ENCODE measurements at places on chromosomes 12 and 14. TPM values are rescaled to one million over a fixed set of nuclear protein-coding genes. Genes with fewer than 3 reads are reported as not detected.
A peak's percentile ranks its signal among the peaks of the same experiment; 100 is the strongest.

DNA sequence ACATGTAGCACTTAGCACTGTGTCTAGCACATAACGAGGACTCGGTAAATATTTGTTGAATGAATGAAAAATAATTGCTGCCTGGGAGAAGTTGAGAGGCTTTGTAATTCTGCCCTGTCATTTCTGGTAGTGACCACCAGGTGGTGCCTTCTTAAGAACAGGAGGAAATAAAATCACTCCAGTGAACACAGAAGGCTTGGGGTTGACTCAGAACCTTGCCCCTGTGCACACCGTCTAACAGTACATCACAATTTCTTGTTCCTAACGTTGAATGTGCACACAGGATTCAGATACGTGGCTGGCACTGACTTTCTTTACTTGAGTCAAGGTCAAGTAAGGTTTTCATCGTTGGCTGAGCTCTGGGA, 91.8 kb downstream of the RGS6 start:
- DNase-seq, result no peak

- DNase-seq, result no peak
These were observed 161.2 kb downstream of the RERGL start for GRCh38 chr12:17928708-17929366.

GRCh38 chr12:83220774-83221173, 534.1 kb downstream of the TMTC2 start:
- no peak for DNase-seq

DNA sequence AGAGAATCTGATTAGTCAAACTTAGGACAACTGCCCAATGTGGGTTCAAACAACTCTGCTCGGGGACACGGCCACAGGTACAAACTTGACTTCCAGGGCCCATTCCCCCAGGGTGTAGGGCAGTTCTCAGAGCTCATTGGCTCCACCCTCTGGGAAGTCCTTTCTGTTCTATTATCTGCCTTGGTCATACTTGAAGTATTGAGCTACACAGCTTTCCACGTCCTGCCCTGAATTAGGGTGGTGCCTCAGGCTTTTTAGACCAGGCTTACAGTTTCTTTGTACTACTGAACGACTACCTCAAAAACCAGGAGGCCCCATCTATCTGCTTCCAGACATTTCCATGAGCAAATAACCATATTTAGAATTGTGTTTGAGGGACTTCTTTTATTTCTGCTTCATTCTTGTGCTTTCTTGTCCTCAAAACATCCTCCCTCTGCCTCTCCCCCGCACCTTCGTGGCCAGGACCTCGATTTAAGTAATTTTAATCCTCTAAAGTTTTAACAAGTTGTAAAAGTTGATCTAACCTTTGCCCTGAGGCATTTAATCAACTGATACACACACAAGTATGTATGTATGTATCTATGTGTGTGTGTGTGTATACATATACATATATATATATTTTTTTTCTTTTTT, 281.7 kb upstream of the AMIGO2 start:
- DNase-seq, result no peak

- DNase-seq, result no peak
These were observed 15.6 kb downstream of the SMUG1 start for GRCh38 chr12:54173066-54173726.

DNA sequence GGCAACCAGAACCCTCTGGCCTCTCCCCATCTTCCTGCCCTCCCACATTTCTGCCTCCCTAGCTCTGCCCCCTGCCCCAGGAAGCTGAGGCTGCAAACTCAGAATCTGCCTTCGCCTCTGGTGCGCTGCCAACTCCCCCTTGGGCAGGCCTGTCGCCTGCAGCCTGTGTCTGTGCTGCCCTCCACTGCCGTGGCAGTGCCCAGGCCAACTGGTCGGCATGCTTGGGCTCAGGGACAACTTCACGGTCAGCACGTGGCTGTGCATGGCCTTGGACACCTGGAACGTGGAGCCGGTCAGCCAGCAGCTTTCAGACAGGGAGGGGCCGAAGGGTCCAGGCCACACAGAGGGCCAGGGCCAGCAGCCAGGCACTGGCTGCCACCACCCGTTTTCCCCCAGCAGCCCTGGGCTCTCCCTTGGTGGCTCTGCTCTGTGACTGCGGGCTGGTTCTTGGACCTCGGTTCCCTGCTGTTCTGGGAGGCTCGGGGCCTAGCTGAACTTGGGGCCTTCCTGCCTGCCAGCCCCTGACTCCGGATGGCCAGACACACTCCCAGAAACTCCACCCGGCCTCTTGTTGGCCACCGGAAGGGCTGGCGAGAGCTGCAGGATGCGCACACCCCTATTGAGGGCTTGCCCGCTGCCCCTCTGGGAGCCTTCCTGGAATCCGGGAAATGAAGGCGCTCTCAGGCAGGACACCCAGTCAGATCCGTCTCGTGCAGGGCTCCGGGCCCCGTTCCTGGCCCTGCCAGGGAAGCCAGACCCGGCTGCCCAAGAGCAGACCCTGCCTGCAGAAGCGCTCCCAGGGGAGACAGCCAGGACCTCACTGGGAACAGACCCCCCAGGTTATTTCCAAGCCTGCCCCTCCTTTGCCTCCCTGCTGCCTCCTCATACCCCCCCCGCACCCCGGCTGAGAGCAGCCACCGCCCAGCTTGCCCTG, 34.2 kb upstream of the PPP1R13B start:
- no peak for DNase-seq

GRCh38 chr14:99192830-99193229, 79.2 kb downstream of the BCL11B start:
- DNase-seq, result no peak

DNA sequence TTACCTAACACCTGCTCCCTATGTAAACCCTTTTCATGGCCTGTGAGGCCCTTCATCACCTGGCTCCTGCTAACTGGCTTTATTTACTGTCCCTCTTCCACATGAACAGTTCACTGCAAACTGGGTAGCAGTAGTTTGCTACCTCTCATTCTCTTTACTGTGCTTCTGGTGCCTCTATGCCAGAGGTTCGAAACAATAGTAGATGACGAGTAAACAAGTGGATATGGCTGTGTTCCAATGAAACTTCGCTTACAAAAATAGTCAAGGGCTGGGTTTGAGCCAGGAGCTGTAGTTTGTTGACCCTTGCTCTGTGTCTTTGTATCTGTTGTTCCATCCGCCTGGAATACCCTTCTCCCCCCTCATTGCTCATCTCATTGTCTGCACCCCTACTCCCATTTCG, 233.6 kb upstream of the RMST start:
- DNase-seq, result no peak

- DNase-seq, result no peak
These were observed 10.6 kb upstream of the MLXIP start for GRCh38 chr12:122067966-122068365.

DNA sequence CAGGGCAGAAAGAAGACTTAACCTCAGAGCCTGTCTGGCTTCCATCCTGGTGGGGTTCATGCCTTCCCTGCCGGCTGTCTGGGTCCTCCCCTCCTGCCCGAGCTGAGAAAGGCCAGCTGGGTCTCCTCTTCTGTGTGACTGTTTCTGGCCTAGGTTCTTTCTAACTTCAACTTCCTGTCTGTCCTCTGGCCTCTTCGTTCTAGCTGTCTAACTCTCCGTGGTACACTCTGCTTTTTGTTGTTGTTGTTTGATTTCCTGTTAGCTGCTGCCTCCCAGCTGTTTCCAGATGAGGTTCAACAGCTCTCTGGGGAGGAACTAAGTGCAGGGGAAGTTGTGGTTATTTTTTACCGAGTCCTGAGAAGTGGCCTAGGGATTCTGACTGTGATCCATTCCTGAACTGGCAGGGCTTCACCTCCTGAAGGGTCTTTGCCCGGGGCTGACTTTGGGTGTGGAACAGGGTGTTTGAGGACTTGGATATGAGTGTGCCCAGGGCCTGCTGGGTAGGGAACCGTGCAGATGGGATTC, 3.2 kb downstream of the MLXIP start:
- no peak for DNase-seq

- no peak for DNase-seq
These were observed 147.6 kb downstream of the BRMS1L start for GRCh38 chr14:35973770-35974169.

DNA sequence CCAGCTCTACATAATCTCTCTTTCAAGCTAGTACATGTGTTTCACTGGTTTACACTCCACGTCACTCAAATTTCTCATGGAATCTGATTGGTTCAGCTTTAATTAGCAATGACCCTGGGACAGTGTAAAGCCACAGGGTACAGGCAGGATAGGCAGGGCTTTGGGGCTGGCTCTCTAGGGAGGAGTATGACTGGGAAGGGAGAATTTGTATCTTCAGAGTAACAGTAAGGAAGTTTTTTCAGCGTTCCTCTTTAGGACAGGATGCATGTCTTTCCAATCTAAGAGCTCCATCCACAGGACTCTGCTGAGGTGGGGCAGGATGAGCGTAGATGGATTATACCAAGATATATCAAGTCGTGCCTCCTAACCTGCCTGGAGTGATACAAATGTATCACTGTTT, 112.0 kb upstream of the CLEC14A start:
- DNase-seq, result no peak

DNA sequence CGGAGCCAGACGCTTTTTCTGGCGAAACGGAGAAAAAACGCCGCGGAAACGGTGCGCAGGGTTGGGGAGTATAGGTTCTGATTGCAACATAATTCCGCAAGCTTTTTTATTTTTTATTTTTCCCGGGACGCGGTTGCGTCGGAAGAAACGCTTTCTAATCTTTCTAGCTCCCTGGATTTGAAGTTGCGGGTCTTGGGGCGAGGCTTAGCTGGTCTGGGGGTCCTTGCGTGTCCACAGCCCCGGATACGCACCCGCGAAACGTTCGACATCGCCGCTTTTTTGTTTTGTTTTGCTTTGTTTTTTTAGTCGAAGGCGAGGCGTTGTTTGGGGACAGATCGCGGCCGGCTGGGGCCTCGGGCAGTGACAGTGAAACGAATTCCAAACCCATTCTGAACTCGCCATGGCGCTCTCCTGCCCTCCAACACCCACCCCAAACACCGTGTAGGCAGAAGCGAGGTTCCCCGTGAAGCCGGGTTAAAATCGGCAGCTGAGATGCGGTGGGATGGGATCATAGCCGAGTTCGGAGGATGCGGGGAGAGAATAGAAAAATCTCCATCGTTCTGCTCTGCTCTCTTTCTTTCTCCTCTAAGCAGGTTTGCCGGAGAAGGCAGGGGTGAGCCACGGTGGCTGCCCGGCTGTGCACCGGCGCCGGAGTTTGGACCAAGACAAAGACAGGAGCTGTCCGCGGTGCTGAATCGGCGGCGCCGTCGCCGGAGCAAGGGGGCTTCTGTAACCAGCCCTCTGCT, 8.1 kb upstream of the LHX5 start:
- peak; percentile 66 for DNase-seq

DNA sequence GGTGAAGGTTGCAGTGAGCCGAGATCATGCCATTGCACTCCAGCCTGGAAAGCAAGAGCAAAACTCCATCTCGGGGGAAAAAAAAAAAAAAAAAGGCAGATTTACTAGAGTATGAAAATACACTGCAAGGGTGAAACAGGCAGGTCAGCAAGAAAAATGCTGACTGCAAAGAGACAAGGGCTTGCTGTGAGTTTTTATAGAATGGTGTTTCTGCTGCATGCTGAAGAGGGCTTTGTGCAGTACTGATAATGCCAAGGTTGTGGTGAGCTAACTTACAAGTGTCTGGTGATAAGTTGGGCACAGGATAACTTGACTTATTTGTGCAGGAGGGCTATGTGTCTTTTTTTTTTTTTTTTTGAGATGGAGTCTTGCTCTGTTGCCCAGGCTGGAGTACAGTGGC, 25.9 kb upstream of the SRP54 start:
- no peak for DNase-seq

GRCh38 chr12:457676-458075, 2.1 kb upstream of the B4GALNT3 start:
- DNase-seq, result no peak

DNA sequence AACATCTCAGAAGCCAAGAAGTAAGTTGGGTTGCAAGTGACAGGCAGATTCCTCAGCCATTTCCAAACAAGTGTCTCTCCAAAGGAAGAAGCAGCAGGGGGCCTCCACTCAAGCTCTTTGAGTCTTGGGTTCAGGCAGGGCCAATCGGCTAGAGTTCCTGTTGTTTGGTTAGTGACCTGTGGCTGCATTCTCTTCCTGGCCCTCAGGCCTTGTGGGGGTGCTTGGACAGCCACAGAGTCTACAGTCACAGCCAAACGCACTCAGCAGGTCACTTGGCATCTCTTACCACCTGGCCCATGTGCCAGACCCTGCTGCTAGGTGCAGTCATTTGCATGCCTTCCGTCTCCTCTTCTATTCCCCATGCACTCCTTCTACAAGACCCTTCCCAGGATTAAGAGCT, 353.9 kb downstream of the GRIN2B start:
- DNase-seq, result no peak

- no peak for DNase-seq
These were observed 64.3 kb upstream of the DIO3 start for GRCh38 chr14:101496776-101497683.

- DNase-seq, result no peak
These were observed 229.1 kb upstream of the PELI2 start for GRCh38 chr14:55889124-55889523.

- DNase-seq, result no peak
These were observed 265.5 kb upstream of the PRKD1 start for GRCh38 chr14:30193101-30193500.

DNA sequence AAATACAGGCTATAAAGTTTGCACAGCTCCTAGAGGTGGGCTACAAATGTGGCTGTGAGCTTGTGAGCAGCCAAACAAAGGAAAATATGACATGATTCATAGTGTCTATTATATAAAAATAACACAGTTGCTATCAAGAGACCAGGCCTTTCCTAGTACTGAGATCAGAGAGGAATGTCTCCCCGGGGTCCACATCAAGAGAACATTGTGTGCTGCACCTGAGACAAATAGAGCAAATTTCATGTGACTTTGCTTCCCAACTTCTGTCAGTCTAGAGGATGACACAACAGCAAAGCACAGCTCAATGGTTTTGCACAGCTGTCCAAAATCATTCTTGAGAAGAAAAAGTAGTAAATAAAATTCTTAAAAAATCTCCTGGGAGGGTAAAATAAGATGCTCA, 297.5 kb upstream of the PRKD1 start:
- DNase-seq, result no peak

DNA sequence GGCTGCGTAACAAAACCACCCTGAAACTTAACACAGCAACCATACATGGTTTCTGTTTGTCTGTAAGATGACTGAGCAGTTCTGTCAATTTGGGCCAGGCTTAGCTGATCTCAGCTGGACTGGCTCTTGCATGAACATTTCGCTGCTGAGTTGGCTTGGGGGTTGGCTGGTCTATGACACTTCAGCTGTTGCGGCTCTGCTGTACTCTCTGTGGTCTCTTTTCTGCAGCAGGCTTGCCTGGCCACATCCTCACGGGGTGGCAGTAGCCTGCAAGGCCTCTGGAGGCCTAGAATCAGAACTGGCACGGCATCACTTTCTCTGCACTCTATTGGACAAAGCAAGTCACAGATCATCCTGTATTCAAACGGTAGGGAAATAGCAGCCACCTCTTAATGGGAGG, 216.2 kb downstream of the BCL11B start:
- no peak for DNase-seq

Gene PIANP
- polyA plus RNA-seq, result 8.1 TPM

Gene LRCOL1
- polyA plus RNA-seq, result 3.3 TPM

Gene HSPB8
- polyA plus RNA-seq, result 6.2 TPM

Gene GEMIN2
- polyA plus RNA-seq, result 23.6 TPM

Gene MCRS1
- polyA plus RNA-seq, result 85.6 TPM

Gene MGST1
- polyA plus RNA-seq, result 26.7 TPM

Gene TAS2R50
- 0.14 TPM for polyA plus RNA-seq

Gene MYF6
- 0.13 TPM for polyA plus RNA-seq

Gene KRT7
- 61.8 TPM for polyA plus RNA-seq

Data from left renal cortex interstitium (tissue), 4 donors.